Left forelimb (tissue), 1 donor: ENCODE measurements at places on chromosomes 7 and 10.

- no peak for DNase-seq
Observed at GRCh38 chr7:133983685-133984419, 143.3 kb upstream of the LRGUK start.

GRCh38 chr10:131212763-131213325 lies 98.7 kb downstream of the TCERG1L start:
- DNase-seq = peak; percentile 17

DNA sequence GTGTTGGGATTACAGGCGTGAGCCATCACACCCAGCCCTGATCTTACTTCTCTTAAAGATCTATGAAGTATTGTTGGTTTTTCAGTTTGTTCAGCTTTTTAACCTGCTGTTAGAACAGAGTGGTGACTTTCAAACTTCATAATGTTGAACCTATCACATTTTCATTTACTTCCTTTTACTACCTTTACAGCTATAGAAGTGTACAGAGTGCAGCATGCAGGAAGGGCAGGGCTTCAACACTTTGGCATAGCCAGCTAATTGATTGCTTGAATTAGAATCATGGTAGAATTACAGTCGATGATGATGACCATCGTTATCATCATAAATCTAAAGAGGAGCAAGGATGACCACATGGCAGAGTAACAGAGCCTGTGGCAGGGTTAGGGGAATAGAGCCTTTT lies 55.5 kb downstream of the AOAH start:
- no peak for DNase-seq

- no peak for DNase-seq
Observed at GRCh38 chr7:14822481-14822854, 80.1 kb downstream of the DGKB start.

GRCh38 chr10:126939706-126940105 lies 34.5 kb downstream of the DOCK1 start:
- DNase-seq = no peak

DNA sequence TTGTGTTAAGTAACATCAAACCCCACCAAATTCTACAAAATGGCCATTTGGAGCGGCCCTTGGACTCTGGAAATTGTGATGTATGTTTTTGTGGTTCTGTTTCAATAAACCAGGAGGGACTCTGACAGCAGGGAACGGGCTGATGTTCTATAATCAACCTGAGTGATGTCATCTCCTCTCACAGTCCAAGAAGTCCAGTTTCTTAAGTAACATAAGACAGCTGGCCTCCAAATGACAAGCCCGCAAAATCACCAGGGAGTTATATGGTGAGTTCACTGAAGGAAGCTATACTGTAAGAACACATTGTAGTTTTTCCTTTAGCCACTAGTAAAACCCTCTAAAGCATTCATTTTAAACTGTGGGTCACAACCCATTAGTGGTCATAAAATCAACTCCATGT lies 34.0 kb downstream of the GOT1 start:
- DNase-seq = no peak
